Gastroesophageal sphincter (tissue), 4 donors: ENCODE measurements at places on chromosomes 5 and 9.

DNA sequence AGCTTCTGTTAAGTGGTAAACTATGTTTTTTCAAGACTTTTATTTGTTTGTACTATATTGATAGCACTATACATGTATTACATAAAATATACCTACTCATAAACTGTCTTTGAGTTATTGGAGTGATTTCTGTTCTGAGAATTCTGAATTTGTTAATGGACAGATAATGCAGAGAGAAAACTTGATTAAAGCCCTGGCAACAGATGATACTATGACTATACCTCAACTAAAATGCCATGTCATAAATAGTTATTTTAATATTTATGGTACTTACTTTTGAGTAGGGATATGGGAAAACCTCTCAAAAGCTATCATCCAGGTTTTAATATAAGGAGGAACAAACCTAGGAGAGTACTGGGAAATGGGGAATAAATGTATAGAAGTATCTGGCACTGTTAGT is 947.2 kb upstream of the ARRDC3 start:
- no peak for ATAC-seq

GRCh38 chr9:129938291-129938979 is 103.2 kb downstream of the USP20 start:
- peak; percentile 48 for ATAC-seq

DNA sequence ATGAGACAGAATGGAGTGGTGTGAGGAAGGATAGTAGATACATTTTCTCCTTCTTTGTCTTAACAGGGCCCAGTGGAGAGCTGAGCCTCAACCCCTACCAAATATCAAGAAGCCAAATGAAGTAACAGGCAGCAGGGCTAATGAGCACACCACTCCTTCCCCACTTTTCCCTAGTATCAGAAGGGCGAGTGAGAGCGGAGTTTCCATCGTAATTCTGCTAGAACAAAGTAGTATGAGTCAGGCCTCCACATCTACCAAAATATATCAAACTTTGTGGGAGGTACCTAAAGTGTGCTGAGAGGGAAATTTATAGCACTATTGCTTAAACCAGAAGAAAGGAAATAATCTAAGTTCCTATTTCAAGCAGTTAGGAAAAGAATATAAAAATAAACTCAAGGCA is 769.0 kb upstream of the RGMB start:
- no peak for ATAC-seq

- no peak for ATAC-seq
These were observed 489.6 kb upstream of the ZNF608 start for GRCh38 chr5:125236007-125236406.

DNA sequence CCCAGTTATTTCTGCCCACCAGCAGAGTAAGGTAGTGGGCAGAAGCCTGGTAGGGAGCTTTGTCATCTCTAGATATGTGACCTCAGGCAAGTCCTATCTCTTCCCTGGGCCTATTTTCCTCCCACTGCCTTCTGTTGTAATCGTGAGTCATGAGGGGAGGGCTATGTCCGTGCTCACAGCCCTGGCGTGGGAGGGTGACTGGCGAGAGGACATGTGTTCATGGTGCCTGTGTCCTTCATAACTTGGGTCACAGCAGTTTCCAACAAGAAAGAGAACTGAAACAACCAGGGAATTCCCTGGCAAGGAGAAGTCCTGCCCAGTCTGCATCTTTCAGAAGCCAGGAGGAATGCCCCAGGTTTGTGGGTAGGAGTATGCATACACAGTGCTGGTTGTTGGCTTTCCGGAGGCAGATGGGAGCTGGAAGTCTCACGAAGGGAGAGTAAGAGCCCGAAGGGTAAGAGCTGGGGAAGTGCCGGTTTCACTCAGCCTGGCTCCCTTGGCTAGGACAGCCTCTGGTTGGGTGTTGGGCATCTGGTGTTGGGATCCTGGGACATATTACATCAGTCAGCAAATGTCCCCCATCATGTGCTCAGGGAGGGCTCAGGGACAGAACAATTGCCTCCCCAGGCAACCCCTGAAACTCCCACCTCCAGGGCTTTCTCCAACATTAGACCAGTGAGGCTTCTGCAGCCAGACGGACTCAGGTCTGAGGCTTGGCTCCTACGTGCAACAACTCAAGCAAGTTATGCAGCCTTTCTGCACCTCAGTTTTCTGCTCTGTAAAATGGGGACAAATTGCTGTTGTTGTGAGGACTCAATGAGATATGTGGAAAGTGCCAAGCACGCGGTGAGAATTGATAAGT is 4.3 kb upstream of the TIFAB start:
- ATAC-seq, result peak; percentile 72

- ATAC-seq, result no peak
These were observed 42.4 kb downstream of the HOMER1 start for GRCh38 chr5:79471556-79471955.

- no peak for ATAC-seq
These were observed 38.8 kb downstream of the IARS1 start for GRCh38 chr9:92254381-92255337.

GRCh38 chr5:6711409-6712141 is 1.7 kb upstream of the TENT4A start:
- no peak for ATAC-seq

DNA sequence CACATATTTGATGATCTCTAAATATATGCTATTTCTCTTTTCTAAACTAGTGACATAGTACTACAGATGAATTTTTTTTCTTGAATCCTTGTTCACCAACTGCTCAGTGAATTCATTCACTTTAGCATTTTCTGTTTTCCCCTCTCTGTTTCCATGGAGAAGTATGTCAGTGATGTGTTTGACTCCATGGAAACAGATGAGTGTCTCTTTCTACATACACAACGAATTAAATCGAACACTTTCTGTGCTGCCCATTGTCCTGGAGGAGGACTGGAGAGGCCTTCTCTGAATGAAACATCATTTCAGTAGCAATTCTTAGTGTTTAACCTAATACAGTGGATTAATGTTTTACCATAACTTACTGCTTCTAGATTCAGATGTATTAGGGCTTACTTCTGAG is 9.5 kb downstream of the INVS start:
- no peak for ATAC-seq

GRCh38 chr5:115524199-115524847 is 20.3 kb downstream of the FEM1C start:
- no peak for ATAC-seq

- ATAC-seq, result no peak
These were observed 4.5 kb upstream of the SEMA6A start for GRCh38 chr5:116579144-116579543.

GRCh38 chr5:73139485-73139884 is 19.1 kb downstream of the TMEM171 start:
- no peak for ATAC-seq

GRCh38 chr9:97710356-97711222 is 13.4 kb upstream of the XPA start:
- ATAC-seq, result peak; percentile 81

GRCh38 chr9:33677506-33677809 is 117.9 kb upstream of the PRSS3 start:
- ATAC-seq, result no peak
